Heart right ventricle (tissue), 16 donors: ENCODE measurements at places on chromosomes 7 and 10.
A peak's percentile ranks its signal among the peaks of the same experiment; 100 is the strongest.

GRCh38 chr10:103881416-103882284 lies 26.3 kb upstream of the SH3PXD2A start:
- DNase-seq = peak; percentile 41

- DNase-seq = no peak
These were observed at the start of gene MACC1 for GRCh38 chr7:20217193-20217948. TSS of gene MACC1 (minus strand) at chr7:20217384. CDS start at chr7:20161862, 55,522 bp downstream.

- DNase-seq = no peak
These were observed 526.1 kb downstream of the LRMDA start for GRCh38 chr10:75957314-75958120.

- no peak for DNase-seq
These were observed 473.7 kb downstream of the SUGCT start for GRCh38 chr7:40608321-40609075.

- no peak for DNase-seq
These were observed 9.7 kb upstream of the RASSF4 start for GRCh38 chr10:44949915-44950314.

DNA sequence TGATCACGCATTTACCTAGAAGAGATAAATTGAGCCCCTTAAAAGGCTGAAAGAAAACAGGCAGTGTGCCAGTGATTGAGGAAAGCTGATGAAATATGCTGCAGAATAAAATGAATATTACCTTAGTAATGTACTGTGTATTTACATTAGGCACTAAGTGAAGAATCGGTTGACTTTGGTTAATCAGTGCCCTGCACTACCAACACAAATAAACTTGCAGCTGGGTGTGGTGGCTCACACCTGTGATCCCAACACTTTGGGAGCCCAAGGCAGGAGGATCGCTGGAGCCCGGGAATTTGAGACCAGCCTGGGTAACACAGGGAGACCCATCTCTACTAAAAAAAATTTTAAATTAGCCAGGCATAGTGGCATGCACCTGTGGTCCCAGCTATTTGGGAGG lies 148.3 kb upstream of the TCF7L2 start:
- DNase-seq = no peak

DNA sequence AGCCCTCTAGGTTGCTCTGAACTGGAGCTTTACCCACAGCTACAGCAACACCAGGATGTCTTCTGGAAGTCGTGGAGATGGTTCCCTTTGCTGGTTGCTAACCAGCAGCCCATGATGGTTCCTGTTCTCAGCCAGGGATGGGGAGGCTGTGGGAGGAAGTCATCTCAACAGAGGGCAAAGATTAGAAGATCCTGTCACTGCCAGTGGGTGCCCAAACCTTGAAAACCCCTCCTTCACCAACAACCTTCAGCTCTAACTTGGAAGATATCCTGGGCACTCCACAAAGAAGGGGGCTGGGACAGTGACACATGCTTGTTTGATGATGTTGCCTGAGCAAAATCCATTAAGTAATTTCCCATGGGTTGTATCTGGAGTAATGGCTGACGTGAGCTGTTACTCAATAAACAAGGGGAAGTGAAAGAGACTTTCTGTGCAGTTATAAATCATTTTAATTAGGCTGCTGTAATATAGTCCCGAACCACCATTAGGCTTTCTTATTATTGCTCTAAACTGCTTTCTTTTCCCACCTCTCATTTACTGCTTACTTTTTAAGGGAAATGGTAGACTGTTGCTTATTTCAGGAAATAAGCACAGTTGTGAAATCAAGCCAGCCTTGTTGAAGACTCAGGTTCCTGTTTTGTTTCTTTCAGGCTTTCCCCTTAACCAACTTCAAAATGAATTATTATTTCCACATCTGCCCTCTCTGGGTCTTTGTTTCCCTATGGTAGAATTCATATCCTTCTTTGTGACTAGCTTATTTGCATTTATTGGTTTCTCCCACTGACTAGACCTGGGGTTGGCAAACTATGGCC lies 124.8 kb downstream of the PPP1R17 start:
- DNase-seq = peak; percentile 9

DNA sequence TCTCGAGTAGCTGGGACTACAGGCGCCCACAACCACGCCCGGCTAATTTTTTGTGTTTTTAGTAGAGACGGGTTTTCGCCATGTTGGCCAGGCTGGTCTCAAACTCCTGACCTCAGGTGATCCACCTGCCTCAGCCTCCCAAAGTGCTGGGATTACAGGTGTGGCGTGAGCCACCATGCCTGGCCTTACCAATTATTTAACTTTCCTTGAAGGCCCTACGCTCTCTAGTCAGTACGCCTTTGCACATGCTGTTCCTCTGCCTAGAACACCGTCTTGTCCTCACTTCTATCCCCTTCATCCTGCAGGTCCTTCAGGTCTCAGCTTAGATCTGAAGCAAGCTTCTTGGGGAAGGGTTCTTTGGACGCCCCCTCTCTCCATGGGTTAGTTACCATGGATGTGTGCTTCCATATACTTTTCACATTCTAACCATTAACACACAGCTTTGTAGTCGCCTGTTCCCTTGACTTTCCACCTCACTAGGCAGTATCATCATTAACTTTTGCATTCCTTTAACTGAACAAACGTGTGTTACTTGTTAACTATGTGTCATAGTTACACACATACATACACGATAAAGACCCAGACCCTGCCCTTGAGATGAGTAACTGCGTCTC lies 592 bp upstream of the ATP6V1F start:
- DNase-seq = no peak

DNA sequence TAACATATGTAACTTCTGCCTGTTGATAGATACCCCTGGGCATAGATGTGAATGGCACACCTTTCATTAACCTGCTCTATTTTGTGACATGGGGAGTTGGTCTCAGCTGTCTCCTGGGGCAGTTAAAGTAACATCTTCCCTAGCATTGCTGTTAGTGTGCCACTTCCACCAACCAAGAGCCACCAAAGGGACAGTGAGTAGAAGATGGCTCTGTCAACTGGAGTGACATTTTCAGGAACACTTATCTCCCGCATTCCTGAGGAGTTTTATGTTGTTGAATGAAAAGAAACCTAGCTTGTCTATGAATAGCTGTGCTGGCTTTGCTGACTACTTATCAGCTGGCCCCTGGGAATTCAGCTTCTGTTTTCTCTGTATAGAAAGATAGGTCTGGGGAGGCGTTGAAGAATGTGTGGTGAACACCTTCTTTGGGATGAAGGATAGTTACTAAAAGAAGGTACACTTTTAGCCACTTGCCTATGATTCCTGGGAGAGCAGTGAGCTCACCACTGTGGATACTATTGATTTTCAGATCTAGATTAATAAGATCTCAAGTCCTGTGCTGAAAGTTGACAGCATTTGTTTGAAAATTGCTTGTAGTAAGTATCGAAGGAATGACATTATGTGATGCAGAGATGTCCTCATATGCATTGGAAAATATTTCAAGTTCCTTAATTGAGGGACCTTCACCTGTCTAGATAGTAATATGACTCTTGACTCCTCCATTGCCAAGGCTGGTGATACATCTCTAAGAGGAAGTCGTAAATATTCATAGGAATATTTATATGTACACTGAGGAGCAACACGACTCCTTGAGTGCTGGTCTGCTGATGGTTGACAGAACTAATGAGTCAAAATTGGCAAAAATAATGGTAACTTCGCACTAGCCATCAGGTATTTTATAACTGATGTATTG lies 7.6 kb downstream of the STARD3NL start:
- no peak for DNase-seq

DNA sequence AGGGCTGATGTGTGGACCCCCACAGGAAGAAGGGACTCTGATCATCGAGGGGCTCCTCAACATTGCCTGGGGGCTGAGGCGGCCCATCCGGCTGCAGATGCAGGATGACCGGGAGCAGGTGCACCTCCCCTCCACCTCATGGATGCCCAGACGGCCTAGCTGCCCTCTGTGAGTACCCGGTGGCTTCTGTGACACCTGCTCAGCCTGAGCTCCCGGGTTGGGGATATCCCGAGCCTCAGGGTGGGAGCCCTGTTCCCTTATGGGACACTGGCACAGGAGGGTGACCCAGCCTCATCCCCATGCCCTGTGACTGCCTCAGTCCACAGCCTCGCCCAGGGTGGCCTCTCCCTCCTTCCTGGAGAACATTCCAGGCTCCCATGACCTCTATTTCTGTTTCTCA lies 3.9 kb upstream of the DEPP1 start:
- DNase-seq = no peak

GRCh38 chr7:72222136-72222535 lies 190.0 kb downstream of the CALN1 start:
- no peak for DNase-seq

GRCh38 chr10:35614312-35614711 lies 9.2 kb downstream of the GJD4 start:
- DNase-seq = no peak

GRCh38 chr7:37448636-37449361 lies at the start of gene ELMO1:
TSS of gene ELMO1 (minus strand) at chr7:37448864. CDS start at chr7:37342690, 106,174 bp downstream.
- peak; percentile 79 for DNase-seq

GRCh38 chr7:116259871-116260440 lies 49.6 kb downstream of the TES start:
- DNase-seq = no peak

DNA sequence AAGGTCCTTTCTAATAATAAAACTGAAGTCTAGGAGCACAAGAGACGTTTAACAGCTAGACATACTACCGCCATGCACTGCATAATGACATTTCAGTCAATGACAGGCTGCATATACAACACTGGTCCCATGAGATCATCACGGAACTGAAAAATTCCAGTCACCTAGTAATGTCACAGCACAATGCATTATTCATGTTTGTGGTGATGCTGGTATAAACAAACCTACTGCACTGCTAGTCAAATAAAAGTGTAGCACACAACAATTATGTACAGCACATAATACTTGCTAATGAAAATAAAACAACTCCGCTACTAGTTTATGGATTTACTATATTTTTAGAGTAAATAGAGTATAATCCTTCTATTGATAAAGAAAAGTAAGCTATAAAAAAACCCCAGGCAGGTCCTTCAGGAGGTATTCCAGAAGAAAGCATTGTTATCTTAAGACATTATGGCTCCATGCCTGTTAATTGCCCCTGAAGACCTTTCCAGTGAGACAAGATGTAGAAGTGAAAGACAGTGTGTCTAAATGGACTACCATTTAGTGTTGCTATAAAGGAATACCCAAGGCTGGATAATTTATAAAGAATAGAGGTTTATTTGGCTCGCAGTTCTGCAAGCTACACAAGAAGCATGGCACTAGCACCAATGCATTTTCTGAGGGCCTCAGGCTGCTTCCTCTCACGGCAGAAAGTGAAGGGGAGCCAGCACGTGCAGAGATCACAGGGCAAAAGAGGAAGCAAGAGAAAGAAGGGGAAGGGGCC lies 47.1 kb downstream of the HIBADH start:
- no peak for DNase-seq

GRCh38 chr7:107446988-107447387 lies 22.9 kb upstream of the GPR22 start:
- no peak for DNase-seq

- DNase-seq = no peak
These were observed 271.2 kb downstream of the ZEB1 start for GRCh38 chr10:31590023-31590800.

- no peak for DNase-seq
These were observed 20.4 kb downstream of the RFC2 start for GRCh38 chr7:74233655-74234285.

GRCh38 chr7:103866919-103867318 lies 122.5 kb downstream of the RELN start:
- DNase-seq = no peak

GRCh38 chr10:36110097-36110496 lies 468.0 kb upstream of the FZD8 start:
- no peak for DNase-seq

GRCh38 chr10:28326516-28327490 lies 23.9 kb upstream of the MPP7 start:
- DNase-seq = peak; percentile 81

DNA sequence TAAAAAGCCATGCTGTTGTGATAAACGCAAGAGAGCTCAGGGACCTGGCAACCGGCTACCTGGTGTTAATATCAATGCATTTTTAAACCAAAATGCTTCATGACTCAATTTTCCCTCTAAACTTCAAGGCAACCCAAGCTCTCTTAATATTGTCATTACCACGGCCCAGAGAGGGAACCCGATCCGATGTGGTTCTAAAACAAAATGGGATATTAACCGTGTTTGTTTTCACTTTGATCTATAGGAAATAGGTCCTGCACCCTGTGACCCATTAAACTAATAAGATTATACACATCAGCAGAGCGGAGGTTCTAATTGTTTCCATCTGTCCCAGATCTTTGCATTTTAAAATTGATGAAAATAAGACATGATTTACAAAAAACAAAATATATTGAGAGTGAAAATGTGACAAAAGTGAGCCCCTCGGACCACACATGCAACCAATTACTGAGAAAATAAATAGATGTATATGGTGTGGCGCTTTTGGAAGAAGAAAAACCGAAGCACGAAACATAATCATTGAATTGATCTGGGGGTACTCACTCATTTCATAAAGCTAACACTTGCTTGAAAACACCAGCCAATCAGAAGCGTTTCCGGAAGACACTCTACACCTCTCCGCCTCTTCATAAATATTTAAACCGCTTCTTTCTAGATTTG lies 290.3 kb upstream of the NFE2L3 start:
- DNase-seq = no peak

GRCh38 chr7:1758028-1758858 lies 88.2 kb downstream of the ELFN1 start:
- DNase-seq = peak; percentile 46

- DNase-seq = no peak
These were observed 56.5 kb downstream of the EXOC4 start for GRCh38 chr7:133309333-133309732.

GRCh38 chr7:144653449-144653848 lies 182.4 kb downstream of the TPK1 start:
- no peak for DNase-seq

DNA sequence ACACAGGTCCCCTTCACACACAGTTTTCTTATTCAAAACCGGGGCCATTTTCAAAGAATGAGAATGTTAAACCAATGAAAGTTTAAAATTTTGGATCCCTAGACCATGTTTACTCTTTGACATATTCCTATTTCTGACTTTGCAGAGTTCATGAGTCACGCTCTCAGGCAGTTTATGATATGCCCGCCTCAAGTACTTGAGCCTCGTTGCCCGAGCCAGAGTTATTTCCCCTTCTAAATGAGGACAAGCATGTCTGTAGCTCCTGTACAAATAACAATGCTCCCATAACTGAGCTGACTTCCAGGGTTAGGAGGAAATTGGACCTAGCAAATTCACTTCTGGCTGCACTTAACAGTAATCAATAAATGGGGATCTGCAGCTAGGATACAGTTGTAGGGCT lies 87.9 kb upstream of the PDE1C start:
- DNase-seq = no peak

GRCh38 chr7:88806280-88807037 lies 10.9 kb upstream of the TEX47 start:
- DNase-seq = no peak

- no peak for DNase-seq
These were observed 253.8 kb downstream of the MAD1L1 start for GRCh38 chr7:1978656-1979590.
